Stimulated activated CD8-positive, alpha-beta memory T cell treated with anti-CD3 and anti-CD28 coated beads, Interleukin-12 subunit alpha, Interleukin-12 subunit beta, amount 100 ng/mL, for 1 hour (primary cell): ENCODE measurements at places on chromosomes 3 and 15.

DNA sequence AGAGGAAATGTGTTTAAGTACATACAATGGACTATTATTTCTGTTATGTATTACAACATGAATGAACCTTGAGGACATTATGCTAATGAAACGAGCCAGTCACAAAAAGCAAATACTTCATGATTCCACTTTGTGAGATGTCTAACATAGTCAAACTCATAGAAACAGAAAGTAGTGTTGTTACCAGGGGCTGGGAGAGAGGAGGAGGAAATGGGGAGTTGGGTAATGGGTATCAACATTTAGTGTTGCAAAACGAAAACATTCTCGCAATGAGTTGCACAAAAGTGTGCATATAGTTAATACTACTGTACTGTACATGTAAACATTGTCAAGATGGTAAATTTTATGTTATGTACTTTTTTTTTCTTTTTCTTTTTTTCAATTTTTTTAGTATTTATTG is 194.3 kb downstream of the IL5RA start:
- DNase-seq = no peak

DNA sequence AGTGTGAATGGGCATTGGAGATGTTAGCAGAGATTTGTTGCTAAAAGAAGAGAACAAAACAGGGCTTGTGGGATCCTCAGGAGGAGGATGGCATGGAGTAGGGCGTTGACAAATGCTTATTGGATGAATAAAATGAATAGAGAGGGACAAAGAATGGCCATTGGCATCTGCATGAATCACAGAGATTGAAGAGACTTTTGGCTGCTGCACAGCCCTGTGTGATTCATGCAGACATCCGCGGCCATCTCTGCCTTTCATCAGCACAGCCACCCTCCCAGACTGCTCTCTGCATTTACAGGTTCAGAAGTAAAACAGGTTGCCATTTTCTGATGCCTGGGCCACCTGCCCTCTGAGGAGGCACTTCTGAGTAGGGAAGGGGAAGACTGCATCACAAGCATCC is 397.9 kb downstream of the EPHB1 start:
- no peak for DNase-seq

DNA sequence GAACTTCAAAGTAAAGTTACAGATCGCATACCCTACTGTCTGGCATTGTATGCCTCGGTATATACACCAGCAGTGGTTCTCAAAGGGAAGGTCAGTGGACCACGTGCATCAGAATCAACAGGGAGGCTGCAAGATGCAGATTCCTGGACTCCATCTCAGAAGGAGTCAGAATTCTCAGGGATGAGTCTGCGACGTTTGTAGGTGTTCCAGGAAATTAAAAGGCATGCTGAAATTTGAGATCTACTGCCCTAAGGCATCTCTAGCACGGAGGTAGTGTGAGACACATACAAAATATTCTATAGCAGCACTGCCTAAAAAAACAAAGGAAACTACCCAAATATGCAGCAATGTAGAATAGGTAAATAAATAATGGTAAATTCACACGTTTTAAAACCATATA is 136.8 kb upstream of the BNIP2 start:
- no peak for DNase-seq

DNA sequence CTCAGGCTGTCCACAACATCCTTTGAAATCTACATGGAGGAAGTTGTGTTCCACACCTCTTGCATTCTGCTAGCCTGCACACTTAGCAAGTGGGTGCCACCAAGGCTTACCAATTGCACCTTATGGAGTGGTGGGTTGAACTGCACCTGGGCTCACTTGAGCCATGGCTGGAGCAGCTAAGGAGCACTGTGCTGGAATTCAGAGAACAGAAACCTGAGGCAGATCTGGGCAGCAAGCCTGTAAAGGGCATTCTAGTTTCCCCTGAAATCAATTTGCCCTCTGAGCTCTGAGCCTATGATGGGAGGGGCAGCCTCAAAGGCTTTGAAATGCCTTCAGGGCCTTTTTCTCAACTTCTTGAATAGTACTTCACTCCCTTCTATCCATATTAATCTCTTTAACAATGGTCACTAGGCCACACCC is 18.0 kb downstream of the BTLA start:
- no peak for DNase-seq

DNA sequence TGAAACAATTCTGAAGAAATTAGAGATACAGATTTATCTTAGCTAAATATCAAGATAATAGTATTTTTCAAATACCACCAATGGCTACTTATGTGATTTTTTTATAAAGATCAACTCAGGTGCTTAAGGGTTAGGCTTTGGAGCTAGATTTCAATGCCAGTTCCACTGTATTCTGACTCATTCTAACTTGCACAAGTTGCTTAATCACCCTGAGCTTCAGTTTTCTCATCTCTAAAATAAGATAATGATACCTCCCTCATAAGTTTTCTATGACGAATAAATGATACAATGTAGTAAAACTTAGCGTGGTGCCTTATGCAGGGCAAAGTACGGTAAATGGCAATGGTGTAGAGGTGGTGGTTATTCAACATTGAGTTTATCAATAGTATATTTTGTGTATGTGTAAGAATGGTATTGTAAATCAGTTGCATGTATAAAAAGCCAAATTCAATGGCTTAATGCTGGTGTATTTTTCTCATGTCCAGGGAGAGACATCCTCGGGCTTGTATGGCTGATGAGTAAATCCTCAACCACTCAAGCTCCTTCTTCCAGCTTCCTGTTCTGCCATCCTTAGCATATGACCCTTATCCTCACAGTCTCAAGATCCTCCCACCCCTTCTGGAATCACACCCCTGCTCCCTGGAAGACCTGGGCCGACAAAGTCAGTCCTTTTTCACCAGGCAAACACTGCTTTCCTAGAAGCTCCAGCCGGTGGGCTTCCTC is 505.9 kb upstream of the CFAP20DC start:
- DNase-seq = no peak

GRCh38 chr15:28994142-28994830 is 108.5 kb downstream of the APBA2 start:
- no peak for DNase-seq

DNA sequence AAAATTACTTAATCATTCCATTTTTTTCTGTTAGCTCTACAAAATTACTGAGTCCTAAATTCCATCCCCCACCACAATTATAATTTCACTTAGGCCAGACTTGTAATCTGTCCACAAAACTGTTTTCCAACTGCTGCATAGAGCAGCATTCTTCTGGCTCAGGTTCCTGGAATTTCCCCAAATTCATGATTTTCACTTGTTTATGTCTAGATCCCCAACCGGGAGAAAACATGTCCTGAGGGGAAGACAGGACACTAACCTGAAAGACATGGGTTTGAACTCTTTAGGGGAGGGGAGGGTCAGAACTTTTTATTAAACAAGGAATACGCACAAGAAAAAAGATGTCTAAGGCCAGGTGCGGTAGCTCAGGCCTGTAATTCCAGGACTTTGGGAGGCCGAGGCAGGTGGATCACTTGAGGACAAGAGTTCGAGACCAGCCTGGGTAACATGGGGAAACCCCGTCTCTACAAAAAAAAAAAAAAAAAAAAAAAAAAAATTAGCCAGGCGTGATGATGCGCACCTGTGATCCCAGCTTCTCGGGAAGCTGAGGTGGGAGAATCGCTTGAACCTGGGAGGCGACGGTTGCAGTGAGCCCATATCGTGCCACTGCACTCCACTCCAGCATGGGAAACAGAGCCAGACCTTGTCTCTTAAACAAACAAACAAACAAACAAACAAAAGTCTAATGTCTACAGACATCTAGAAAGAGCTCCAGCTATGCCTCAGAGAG is 1.5 kb downstream of the ETFA start:
- DNase-seq = no peak

DNA sequence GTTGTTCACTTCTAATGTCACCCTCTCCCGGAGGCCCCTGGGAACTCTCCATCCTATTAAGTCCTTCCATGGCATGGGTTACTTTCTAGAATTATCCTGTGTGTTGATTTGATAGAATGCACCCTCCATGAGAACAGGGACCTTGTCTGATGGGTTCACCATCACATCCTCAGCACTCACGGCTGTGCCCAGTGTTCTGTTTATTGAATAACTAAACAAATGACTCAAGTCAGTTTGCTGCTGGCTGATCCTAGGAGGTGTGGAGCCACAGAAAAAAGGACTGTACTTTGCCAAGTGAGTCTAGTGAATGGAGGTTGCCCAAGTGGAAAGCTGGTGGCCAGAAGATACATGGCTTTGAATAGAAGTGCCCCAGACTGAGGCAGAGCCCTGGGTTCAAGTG is 48.5 kb upstream of the RAB6B start:
- no peak for DNase-seq

DNA sequence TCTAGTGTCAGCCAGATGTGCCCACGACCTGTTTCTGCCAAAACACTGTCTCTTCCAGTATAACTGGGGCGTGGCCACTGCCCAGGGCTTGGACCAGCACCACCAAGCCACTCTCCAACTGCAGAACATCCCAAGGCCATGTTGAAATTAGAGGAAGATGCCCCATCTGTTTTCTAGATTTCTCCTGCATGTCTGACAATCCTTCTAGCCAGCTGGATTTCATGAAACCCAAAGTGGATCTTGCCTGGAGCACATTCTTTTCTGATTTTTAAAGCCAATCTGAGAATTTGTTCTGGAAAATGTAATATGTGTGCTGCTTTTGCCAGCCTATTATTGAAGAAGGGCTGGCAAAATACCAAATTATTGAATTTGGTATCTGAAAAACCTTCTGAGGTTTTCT is 182.5 kb downstream of the SLCO3A1 start:
- no peak for DNase-seq

DNA sequence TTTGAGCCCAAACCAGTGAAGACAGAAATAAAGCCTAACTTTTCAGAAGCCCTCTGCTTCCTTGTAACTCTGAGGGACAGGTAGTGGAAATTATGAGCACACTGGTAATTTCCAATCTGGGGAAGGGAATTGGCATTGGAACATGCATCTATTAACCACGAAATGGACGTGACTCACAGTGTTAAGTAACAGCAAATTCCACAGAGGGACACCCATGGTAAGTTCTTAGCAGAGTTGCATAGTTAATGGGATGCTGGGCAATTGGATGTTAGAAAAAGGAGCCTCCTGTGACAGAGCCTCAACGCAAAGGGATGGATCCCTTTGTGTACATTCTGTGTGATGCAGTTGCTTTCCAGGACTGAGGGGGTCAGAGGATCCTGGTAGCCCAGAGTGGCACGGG is 168.6 kb downstream of the SEMA6D start:
- no peak for DNase-seq

GRCh38 chr3:170714122-170714521 is 128.2 kb upstream of the SLC7A14 start:
- DNase-seq = no peak

GRCh38 chr3:54845551-54845950 is 82.3 kb downstream of the LRTM1 start:
- DNase-seq = no peak

DNA sequence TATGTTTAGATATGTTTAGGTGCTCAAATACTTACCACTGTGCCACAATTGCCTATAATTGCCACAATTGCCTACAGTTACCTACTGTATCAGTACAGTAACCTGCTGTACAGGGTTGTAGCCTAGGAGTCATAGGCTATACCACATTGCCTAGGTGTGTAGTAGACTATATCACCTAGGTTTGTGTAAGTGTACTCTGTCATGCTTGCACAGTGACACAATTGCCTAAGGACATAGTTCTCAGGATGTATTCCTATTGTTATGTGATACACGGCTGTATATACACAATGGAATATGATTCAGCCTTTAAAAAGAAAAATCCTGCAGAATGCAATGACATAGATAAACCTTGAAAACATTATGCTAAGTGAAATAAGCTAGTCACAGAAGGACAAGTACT is 264.8 kb downstream of the RAP2B start:
- no peak for DNase-seq

DNA sequence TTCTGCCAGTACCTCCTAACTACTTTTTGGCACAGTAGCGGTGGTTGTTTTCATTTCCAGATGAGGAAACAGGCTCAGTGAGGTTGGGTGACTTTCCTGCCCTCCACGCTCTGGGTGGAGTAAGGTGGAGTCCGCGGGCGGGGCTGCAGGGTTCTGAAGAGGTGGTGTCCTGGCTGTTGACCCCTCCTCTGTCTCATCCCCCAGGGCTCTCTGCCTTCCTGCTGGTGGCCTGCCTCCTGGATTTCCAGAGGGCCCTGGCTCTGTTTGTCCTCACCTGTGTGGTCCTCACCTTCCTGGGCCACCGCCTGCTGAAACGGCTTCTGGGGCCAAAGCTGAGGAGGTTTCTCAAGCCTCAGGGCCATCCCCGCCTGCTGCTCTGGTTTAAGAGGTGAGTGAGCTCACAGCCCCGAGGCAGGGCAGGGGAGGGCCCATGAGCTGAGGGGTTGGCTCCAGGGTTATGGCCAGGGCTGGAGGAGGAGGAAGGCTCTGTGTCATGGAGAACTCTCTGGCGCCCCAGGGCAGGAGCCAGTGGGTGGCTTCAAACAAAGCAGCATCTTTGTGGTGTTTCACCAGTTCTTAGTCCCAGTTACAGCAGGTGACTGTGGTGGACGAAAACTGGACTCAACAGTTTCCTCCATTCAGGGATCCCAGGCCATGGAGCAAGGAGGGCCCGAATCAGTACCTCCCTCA is 10.4 kb downstream of the SLC28A1 start:
- DNase-seq = no peak

DNA sequence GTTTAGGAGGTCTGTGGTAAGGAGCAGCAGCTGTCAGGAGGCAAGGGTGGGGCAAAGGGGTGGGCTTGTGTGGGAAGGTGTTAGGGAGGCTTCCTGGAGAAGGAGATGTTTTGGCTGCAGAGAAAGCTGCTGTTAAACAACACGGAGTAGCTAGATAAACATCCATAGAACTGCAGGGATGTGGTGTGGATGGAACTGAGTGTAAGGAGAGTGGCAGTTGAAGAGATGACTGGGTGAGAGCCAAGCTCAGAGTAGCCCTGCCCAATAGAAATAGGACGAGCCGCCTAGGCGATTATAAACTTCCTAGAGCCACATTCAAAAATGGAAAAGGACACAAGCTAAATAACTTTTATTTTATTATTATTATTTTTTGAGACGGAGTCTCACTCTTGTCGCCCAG is 19.9 kb downstream of the RPLP1 start:
- DNase-seq = no peak

GRCh38 chr3:30299674-30300385 is 306.6 kb upstream of the TGFBR2 start:
- no peak for DNase-seq
